Epithelial cell of esophagus (primary cell): ENCODE measurements at places on chromosomes 3 and 15.

DNA sequence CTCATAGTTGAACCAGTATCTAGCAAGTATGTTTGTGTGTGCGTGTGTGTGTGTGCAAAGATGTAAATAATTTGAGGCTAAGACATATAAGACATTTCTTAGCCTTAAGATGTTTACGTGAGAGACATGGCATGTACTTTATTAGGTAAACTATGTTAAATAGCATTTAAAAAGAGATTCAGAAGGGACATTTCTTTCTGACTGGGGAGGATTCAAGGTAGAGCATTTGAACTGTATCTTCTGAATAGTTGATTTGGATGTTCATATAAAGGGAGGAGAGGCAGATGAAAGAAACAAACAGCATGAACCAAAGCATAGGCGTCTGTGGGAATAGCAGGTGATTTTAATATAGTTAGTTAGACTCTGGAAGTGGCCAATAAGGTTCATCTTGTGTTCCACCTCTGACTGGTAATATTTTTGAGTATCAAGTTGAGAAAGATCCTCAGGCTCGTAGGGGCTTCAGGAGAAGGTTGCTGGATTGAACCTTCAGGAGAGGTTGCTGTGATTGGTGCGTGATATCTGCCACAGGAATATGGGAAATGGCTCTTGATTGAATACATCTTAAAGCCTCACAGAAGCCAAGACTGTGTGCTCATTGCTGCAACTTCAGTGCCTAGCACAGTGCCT is 12.6 kb downstream of the NFKBIZ start:
- DNase-seq: peak; percentile 46

- no peak for DNase-seq
Observed at GRCh38 chr3:124230432-124230831, 238.5 kb upstream of the ROPN1 start.

GRCh38 chr15:85477061-85477460 is 96.7 kb downstream of the AKAP13 start:
- peak; percentile 51 for DNase-seq

- DNase-seq: no peak
Observed at GRCh38 chr3:3783696-3784095, 15.5 kb upstream of the LRRN1 start.

- DNase-seq: peak; percentile 17
Observed at GRCh38 chr3:117101697-117102096, 392.1 kb downstream of the TUSC7 start.

- peak; percentile 59 for DNase-seq
Observed at GRCh38 chr15:50028326-50028725, 90.7 kb downstream of the ATP8B4 start.
